T-helper 22 cell (primary cell): ENCODE measurements at places on chromosomes 12 and 14.

GRCh38 chr12:7624478-7624877 is 41.2 kb downstream of the APOBEC1 start:
- no peak for DNase-seq

DNA sequence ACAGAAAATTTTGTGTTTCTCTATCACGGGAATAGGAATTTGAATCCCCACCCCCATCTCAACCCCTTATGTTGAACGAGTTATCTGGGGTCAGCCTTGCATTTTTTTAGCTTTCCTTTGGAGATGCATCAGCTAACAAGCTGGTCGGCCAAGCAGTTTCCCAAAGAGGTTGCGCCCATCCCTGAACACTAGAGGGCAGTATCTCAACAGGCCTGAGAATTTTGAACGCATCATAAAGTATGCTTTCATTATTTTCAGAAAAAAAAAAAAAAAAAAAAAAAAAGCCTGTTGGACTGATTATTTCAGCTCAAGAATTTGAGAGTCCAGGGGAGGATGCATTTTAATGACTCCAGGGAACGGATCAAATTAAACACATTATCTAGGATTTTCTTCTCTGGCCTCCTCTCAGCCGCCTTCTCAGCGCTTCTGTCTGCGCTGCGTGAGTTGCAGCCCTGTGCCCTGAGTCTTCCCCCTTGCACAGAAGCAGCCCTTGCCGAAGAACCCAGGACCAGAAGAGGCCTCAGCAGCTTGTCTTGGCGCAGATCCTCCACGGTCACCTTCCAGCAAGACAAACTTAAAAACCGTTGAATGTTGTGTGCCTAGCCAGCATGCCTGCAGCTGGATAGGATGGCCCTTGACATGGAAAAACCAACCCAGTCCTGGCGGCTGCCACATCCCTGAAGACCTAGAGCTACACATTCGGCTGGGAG is 76.6 kb upstream of the GZMB start:
- DNase-seq, result peak; percentile 12

DNA sequence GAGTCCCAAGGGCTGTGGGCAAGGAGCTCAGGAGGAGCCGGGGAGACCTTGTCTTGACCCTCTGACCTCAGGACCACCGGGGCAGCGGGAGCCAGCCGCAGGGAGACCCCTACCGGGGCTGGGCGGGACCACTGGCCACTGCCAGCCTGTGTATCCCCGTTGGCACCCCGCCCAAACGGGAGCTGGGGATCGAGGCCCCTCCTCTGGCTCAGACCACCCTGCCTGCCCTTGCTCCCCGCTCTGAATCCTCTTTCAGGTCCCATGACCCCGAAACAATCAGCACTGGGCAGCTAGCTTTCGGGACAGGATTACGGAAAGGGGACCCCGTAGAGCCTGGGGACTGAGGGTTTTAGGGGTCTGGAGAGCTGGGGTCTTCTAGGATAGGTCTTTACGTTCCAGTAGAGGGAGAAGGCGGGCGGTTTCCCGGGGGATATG is 1.3 kb downstream of the GLI1 start:
- no peak for DNase-seq

GRCh38 chr12:4261655-4262054 is 11.9 kb upstream of the CCND2 start:
- DNase-seq, result no peak

DNA sequence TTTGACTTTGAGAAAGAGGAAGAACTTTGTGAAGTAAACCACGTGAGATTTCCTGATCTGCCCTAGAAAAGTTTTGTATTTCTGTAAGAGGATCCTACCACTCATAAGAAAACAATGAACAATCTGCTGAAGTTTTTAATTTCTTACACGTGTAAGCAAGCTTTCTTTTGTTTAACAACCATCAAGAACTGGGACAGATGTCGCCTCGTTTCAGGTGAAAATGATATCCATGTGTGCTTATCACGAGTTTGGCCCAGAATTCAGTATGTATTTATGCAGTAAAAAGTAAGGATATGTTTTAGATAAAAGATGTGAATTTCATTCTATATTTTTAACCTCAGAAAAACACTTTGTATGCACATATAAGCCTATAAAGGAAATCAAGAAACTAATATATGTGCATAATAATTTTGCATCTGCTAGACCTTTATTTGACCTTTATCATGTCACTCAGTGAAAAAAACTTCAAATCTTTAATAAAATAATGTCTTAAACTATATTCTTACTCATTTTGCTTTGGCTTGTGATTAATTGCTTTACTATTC is 56.9 kb upstream of the DHRS4 start:
- DNase-seq, result no peak

- no peak for DNase-seq
Measured at GRCh38 chr14:51401756-51402155, 161.7 kb downstream of the TMX1 start.

DNA sequence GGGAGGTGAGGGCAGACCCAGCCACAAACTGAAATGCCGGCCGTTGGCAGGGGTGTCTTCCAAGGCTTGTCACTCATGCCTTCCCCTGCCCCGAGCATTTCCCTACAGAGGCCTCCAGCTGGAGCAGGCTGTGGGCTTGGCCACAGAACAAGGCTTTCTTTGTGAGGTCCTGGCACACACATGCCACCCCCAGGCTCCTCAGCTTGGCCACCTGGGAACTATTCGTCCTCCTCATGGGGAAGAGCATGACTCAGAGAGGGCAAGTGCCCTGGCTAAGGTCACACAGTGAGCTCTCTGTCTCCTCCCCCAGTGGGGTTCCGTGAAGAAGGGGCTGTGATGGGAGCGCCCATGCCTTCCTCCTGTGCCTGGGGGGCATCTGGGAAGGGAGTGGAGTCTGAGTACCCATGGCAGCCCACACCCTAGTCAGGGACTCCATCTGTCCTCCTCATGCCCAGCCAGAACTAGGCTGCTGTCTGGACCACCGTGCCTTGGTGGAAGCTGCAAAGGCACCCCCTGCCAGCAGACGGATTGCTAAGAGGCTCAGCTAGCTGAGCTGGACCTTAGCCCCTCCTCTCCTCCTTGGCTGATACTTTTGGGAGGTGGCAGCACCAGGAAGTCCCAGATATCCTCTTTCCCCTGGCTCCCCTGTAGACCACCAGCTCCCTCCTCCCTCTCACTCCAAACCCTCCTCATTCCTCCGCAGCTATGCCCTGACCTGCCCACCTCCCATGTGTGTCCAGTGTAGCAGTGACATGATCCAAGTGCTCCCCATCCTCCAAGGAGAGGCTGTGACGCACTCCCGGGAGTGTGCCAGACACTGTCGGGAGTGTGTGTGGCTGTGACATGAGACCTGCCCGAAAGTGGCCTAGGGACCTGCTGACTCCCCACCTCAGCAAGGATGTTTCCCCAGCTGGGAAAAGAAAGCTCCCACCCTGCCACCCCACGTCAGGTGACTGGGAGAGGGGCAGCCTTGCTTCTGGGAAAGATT is 21.4 kb downstream of the ABCB9 start:
- DNase-seq, result no peak

DNA sequence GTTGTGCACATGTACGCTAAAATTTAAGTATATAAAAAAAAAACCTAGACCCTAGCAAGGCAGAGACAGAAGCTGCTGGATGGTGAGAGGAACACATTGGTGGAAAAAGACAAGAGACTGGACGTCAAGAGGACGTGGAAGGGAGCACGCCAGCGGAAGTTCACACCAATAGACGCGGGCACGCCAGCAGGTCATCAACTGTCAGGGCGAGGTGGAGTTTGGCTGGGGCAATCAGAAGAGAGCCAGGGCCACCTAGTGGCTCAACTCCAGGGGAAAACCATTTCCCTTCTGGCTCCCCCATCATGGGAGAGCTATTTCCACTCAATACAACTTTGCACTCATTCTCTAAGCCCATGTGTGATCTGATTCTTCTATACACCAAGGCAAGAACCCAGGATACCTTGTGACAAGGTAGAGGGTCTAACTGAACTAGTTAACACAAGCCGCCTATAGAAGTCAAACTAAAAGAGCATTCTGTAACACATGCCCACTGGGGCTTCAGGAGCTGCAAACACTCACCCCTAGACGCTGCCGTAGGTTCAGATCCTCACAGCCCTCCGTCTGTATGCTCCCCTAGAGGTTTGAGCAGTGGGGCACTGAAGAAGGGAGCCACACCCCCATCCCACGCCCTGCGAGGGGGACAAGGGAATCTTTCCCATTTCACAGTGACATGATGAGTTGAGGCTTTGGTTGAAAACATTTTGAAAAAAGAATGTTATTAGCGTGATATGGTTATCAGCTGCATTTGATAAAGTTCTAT is 702.7 kb downstream of the TMTC2 start:
- no peak for DNase-seq

DNA sequence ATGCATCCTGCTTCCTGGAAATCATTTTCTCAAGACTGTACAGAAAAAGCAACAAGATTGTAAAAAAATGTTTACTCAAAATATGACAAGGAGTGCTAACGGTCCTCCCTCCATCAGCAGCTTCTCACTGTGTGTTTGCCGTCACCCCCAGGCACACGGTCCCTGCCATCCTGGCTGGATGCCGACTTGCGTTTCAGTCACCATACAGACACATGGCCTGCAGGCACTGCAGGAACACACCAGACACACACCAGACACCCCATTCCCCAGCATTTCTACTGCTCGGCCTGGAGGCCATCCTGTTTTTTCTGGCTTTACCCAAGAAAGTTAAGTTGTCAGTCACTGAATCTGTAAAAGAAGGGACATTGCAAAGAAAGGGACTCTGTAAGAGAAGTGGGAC is 10.8 kb downstream of the KCNK10 start:
- DNase-seq, result no peak

DNA sequence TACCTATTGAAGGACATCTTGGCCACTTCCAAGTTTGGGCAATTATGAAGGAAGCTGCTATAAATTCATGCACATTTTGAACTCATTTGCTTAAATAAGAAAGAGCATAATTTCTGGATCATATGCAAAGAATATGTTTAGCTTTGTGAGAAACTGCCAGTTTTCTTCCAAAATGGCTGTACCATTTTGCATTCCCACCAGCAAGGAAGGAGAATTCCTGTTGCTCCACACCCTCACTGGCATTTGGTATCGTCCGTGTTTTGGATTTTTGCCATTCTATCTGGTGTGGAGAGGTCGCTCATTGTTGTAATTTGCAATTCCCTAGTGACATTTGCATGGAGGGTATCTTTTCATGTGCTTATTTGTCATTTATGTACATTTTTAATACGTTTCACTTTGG is 339.3 kb downstream of the DAD1 start:
- DNase-seq, result no peak

- DNase-seq, result no peak
Measured at GRCh38 chr12:65203376-65203775, 34.0 kb downstream of the LEMD3 start.

DNA sequence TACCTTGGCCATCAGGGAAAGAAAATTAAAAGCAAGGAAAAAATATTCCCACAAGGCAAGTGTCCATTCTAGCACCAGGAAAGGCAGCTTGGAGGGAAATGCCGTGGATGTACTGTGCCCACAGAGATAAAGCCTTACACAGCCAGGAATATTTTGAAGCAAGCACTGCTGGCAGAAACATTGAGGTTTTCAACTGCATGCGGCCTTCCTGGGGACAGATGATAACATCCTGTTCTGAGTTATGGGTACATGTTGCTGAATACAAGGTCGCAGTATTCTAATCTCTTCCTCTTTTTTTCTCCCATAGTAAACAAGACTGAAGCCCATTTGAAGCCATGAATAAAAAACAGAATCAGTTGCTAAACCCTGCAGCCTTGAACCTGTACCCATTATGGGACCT is 197.1 kb downstream of the BTG1 start:
- no peak for DNase-seq

GRCh38 chr14:50936016-50936340 is 8.3 kb downstream of the PYGL start:
- DNase-seq, result no peak

GRCh38 chr12:3931776-3932175 is 58.6 kb upstream of the PARP11 start:
- DNase-seq, result no peak

DNA sequence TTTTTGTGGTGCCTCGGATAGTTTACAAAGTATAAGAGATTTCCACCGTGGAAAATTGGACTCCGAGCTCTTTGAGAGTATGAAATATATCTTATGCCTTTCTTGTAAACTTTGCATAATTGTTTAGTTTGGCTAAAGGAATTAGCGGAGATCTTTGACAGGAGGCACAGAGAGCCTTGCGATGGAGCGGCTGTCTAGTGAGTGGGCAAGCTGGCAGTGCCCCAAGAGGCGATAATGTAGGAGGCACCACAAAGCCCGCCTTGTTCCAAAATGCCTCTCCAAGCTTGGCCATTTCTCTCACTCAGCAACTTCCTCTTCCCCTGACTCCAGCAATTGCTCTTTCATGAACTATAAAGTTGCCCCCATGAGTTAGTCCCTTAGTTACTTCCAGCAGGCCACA is 270.1 kb upstream of the PRICKLE1 start:
- no peak for DNase-seq

GRCh38 chr14:36521598-36522345 is 1.7 kb upstream of the NKX2-1 start:
- DNase-seq, result no peak

- no peak for DNase-seq
Measured at GRCh38 chr12:3646561-3647241, 106.2 kb downstream of the CRACR2A start.

DNA sequence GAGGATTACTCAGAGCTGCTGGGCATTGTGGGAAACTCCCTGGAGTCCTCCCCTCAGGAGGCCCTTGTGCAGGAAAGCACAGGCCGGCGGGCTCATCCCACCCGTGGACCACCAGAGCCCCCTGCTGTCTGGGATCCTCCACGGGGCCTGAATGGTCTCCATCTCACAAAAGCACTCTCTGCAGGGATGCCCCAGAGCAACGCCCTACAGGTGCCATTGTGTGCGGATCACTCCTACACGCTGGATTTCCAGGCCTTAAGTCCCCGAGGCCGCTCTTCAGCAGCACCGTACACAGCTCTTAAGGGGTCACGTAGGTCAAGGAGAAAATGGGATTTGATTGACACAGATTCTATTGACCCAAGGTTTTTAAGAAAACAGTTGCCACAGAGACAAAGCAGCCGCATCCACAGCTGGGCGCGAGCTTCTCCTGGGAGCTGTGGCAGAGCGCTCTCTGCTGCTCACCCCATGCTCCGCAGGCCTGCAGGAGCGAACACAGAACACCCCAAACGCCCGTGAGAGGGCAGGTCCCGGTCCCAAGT is 36.7 kb upstream of the RIMBP2 start:
- DNase-seq, result no peak

GRCh38 chr12:57483466-57483865 is 3.8 kb upstream of the ARHGAP9 start:
- no peak for DNase-seq

DNA sequence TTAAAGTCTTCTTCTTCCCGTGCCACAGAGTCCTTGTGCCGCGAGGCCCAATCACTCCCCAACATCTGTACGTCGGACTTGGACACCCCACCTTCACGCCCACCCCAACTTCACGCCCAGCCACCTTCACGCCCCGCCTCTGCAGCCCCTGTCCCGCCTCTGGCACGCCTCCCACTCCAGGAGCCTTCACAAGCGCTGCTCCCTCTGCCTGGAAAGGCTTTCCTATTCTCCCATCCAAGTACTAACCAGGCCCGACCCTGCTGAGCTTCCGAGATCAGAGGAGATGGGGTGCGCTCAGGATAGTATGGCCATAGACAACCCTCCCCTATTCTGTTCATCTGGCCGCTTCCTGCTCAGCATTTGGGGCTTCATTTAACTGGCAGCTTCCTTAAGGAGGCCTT is 17.3 kb upstream of the EIF5 start:
- no peak for DNase-seq
